ENCODE measurements at places on chromosomes 6 and 20.

- DNase-seq: no peak
Measured at GRCh38 chr20:46161921-46162320, 43.8 kb downstream of the CD40 start.

DNA sequence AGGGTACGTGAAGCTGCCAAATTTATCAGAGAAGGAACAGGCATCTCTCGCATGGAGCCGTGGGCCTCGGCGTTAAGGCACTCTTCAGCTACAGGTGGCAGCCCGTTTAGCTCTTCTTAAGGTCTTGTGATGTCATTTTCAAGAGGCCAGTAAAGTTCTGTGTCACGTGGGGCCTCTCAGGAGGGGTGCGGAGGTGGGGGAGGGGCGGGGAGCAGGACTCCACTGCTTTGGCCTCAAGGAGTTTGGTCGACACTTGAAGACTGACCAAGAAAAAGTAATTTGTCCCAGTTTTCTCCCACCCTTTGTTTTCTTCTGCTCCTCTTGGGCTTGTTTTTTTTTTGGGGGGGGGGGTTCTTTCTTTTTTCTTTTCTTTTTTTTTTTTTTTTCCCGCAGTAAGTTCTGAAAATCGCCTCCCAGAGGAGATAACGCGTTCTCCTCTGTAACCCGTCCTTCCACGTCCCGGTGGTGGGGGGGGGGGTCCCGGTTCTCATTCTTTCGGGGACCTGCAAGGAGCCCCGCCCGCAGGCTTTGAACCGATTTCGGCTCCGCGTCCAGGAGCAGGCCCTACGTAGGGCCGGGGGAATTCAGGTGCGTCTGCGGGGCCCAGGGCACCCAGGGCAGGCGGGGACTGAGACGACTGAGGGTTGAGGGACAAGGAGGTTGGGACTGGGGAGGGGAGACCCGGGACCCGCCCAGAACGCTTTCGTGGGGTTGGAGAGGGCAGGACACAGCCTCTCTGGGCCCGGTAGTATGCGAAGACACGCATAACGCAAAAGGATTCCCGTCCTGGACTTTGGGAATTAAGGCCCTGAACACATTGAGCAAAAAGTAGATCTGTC is 26.0 kb downstream of the GPX6 start:
- DNase-seq: peak; percentile 40

GRCh38 chr6:3159805-3160781 is 2.7 kb upstream of the TUBB2A start:
- DNase-seq: no peak

DNA sequence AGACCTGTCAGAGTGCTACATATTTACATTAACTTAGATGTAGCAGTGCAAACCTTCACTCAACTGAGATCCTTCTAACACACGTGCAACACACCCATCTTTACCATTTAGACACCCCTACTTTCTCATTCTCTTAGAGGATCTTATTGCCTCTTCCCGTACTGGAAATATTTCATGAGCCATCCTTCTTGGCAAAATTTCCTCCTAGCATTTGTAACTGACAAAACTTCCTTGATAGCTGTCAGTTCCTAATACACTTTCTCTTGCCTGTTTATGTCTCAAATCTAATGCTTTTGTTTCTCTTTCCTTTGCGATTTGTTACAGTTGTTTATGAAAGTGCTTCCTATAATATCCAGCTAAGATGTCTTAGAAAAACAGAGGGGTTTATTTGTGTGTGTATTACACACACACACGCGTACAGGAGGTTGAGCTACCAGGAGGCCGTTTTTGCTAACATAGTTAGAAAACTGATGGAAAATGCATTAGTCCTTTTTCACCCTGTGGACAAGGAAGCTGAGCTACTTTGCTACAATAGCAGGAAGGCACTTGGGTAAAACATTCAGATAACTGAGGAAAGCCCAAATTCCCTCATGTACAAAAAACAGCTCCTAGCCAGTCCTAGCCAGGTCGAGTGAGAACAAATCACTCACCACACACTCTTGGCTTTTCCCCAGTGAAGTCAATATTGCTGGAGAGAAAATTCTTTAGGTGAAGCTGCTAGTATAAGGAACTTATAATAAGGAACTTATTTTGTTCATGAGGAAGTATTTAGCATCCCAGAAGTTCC is 153.6 kb downstream of the NFATC2 start:
- no peak for DNase-seq

- no peak for DNase-seq
Measured at GRCh38 chr6:18473755-18474154, 86.6 kb downstream of the RNF144B start.

DNA sequence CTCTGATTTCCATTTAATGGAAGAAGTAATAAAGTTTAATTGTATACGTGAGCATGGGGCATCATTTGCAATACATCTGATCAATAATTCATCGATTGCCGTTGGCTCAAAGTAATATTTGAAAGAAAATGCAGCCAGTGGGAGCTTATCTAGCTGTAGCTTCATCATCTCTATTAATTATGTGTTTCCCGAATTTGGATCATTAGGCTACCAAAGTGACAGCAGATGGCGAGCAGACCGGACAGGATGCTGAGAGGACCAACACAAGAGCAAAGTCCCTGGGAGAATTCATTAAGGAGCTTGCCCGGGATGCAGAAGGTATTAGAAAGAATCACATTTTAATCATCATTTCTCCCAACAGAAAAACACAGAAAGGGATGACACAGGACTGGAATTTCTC is 327.1 kb downstream of the ARHGAP18 start:
- DNase-seq: no peak

DNA sequence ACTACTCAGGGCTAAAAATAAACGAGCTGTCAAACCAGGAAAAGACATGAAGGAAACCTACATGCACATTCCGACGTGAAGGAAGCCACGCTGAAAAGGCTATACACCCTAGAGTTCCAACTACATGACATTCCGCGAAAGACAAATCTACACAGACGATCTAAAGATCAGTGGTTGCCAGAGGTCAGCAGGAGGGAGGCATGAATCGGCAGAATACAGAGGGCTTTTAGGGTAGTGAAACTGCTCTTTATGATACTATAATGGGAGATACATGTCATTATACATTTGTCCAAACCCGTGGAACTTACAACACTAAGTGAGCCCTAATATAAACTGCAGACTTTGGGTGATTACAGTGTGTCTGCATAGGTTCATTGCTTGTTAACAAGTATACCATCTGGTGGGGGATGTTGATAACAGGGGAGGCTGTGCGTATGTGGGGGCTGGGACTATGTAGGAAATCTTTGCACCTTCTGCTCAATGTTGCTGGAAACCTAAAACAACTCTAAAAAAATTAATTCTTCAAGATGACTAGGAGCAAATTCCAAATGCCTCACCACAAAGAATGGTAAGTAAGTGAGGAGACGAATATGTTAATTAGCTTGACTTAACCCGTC is 132.2 kb upstream of the CDH4 start:
- no peak for DNase-seq

GRCh38 chr20:40960101-40960500 is 68.5 kb upstream of the TOP1 start:
- no peak for DNase-seq

DNA sequence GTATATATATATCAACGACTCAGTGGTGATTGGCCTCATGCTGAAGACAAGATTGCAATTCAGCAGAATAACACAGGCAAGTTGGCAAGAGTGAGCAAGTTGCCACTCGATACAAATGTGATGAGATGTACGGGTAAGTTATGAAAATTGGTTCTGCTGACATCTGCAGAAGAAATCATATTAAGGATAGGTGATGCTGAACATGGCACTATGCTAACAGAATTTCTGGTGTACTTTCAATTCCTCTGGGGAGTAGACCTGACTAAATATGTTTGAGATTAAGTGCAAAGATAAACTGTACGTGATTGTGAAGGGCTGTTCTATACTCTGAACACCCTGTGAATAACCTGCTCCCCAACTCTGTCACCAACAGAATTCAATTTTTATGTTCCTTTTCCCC is 758.2 kb downstream of the TBC1D32 start:
- DNase-seq: no peak

DNA sequence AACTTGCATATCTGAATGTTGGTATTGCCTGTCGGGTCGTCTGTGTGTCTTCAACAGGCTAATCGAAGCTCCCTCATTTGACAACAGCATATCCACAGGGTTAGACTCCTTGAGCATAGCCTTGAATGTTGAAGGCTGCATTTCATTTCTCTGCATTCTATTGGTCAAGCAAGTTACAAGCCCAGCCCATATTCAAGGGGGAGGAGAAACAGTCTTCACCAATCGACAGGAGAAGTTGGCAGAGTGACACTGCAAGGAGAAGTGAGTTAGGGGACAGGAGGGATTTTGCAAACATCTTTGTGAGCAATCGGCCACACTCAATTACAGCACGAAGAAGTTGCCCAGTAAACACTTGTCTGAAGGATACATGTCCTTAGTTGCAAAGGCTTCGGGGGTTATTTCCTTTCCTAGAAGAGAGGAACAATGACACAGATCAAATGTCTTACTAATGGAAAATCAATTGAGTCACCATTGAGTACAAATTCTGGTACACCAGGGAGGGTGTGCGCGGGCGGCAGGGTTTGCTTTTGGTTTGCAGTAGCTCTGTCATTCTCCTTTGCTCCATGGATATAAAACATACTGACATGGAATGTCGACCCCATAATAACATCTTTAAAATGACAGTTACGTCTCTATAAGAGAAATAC is 60.6 kb upstream of the NT5E start:
- DNase-seq: no peak

- no peak for DNase-seq
Measured at GRCh38 chr20:36491901-36492617, 49.3 kb upstream of the MYL9 start.

- DNase-seq: peak; percentile 64
Measured at GRCh38 chr6:57173886-57174510, 1.9 kb downstream of the BAG2 start.

DNA sequence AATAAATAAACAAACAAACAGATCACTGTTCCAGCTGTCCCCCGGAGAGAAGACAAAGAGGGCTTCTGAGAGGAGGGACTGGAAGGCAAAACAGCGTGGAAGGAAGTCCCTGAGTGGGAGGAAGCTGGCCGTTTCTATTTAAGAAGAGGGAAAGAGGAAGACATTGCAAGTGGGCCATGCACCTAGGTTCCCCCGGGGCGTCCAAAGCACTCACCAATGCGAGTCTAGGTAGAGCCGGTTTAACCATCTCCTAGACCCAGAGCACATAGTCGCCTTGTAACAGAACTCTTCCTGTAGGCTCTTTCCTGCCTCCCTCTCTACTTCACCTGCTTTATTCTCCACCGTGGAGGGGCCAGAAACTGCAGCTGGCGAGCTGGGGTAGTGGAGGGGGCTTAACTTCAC is 158.4 kb downstream of the ZDHHC14 start:
- no peak for DNase-seq

DNA sequence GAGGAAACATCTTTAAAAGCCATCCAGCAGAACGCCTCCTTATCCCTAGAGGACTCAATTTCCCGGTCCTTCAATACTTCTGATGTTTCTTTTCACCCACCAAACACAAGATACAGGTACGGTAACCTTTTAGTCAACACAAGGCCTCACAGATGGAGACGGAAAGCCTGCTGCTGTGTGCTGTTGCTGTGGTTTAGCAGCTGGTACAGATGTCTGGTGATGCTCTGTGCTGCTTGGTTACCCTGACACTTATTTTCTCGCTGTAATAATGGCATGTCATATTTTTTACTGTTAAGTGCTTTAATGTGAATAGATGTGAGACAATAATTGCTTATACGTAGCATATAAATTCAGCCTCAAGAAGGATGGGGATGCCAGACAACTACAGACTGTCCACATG is 25.3 kb downstream of the GMDS start:
- DNase-seq: no peak

- DNase-seq: peak; percentile 45
Measured at GRCh38 chr6:44956396-44956795, 371.7 kb upstream of the RUNX2 start.

DNA sequence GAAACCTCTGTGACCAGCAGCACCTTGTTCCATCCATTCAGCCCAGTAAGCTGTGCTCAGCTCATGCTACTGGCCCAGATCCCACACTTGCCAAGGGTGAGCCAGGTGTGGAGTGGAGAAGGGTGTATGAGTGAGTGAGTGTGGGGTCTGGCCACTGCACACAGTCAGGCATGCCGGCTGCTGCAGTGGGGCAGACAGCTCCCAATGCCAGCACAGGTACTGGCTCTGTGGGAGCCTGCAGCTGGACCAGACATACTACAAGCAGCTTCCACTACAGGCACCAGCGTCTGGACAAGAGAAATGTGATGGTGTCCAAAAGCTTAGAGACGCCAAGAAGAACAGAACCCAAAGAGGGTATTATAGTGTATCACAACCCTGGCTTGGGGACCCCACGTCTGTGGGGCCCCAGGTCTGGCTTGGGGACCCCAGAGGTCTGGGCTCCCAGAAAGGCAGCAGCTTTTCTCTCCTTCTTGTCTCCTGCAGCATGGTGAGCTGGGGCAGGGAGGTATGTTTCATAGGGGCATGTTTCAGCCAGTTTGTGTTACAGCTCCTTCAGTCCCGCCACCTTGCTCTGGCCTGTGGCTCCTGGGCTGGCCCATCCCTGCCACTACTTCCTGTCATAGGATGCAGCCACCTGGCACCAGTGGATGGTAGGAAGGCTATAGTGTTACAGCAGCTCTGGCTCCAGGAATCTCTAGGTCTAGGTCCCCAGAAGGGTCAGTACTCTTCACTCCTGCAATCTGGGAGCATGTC is 152.4 kb upstream of the HSF2 start:
- DNase-seq: no peak

DNA sequence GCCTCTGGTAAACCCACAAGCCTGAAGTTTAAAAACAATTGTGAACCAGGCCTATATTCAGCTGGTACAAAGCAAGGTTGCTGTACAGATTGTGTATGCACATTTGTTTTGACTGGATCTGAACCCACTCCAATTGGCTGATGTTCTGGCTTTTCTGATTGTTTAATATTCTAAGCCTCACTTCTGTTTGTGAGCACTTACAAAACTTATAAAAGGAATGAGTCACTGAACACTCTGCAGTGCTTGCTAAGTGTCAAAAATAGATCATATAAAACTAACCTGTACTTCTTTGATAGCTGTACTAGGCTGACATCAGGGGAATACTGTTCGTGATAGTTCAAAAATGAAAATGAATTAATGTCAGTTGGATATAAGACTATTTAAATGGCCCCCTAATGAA is 12.1 kb downstream of the COL21A1 start:
- no peak for DNase-seq

- DNase-seq: no peak
Measured at GRCh38 chr6:119012521-119012920, 65.9 kb downstream of the FAM184A start.

DNA sequence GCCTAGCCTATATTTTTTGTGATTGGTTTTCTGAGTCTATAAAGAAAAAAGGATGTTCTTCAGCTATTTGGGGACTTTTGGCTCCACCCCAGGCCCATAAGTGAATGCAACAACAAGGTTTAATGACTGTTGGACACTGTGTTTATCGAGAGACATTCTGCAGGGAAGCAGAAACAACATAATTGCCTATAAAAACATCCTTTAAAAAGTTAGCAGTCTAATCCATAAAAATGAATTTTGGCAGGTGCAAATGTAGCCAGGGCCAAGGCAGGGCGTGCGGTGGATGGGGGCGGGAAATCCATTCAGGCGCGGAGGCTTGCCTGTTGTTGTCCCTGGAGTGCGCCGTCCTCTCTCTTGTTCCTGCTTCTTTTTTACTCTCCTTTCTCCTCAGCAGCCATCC is 99.3 kb downstream of the PAX1 start:
- DNase-seq: no peak

- DNase-seq: no peak
Measured at GRCh38 chr20:45899046-45899835, 8.1 kb downstream of the CTSA start.
